Activated CD4-positive, alpha-beta memory T cell treated with anti-CD3 and anti-CD28 coated beads, Interleukin-2, amount 10 ng/mL, durations not matched to agents 7 days and 5 days (primary cell): ENCODE measurements at places on chromosomes 7 and 10. TPM values are rescaled to one million over a fixed set of nuclear protein-coding genes. Genes with fewer than 3 reads are reported as not detected.

IFIT2 gene
- total RNA-seq, result 14.6 TPM

CCDC172 gene
- not detected for total RNA-seq

ADAM8 gene
- total RNA-seq, result 207 TPM

EPHA1 gene
- total RNA-seq, result 1.1 TPM

CPA4 gene
- total RNA-seq, result not detected

NUTM2D gene
- 3.0 TPM for total RNA-seq

CASD1 gene
- total RNA-seq, result 9.6 TPM

CTTNBP2 gene
- total RNA-seq, result not detected

SLC18A3 gene
- total RNA-seq, result not detected

PAX4 gene
- not detected for total RNA-seq

CHST15 gene
- total RNA-seq, result 0.20 TPM
